ENCODE measurements at places on chromosomes 7 and 10.

GRCh38 chr10:69902835-69903535, 101.3 kb downstream of the COL13A1 start:
- no peak for DNase-seq

DNA sequence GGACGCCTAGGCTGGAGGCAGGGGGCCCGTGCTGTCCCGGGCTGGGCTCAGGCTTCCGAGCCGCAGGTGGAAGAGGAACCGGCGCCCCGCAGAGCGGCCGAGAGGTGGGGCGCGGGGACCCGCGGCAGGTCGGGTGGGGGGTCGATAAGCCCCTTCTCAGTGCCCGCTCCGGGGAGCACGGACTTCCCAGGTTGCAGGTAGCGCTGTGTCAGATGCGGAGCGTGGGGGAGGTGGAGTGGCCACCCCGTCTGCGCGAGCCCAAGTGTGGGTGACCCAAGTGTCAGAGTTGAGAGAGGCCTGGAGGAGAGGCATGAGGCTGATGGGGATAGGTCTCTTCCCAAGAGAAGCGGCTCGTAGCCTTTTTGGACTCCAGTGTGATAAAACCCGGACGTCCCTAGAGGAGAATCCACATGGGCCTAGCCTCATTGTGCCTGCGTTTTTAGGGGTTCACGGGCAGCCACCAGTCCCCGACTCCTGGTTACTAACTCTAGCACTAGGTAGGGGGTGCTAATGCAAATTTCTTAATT, 580 bp downstream of the EEPD1 start:
- no peak for DNase-seq

- DNase-seq = no peak
Measured at GRCh38 chr7:28076423-28077200, 104.0 kb downstream of the JAZF1 start.

DNA sequence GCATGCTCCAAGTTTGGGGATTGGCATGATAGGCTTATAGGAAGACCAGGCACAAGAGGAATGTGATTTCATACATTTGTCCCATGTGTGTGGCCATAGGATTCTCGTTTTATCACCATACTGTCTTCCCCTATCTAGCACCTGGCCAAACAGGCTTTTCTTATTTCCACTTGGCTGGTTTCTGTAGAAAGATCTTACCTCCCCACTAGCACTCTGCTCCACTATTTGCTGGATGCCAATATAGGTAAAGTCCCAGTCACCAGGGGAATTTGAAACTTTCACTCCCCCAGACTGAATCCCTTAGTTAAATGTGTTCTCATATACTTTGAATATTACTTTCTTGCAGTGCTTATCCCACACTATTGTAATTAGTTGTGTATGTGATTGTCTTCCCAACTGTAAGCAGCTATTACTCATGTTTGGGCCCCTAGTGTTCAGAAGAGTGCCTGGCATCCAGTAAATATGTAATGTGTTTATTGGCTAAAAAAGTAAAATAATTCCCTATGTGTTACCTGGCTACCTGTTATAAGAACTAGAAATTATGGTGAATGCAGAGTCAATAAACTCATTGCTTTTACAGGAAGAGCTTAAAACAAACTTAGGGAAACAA, 109.0 kb downstream of the LRMDA start:
- DNase-seq = no peak

- DNase-seq = no peak
Measured at GRCh38 chr10:42979181-42979580, 97.7 kb upstream of the RET start.

DNA sequence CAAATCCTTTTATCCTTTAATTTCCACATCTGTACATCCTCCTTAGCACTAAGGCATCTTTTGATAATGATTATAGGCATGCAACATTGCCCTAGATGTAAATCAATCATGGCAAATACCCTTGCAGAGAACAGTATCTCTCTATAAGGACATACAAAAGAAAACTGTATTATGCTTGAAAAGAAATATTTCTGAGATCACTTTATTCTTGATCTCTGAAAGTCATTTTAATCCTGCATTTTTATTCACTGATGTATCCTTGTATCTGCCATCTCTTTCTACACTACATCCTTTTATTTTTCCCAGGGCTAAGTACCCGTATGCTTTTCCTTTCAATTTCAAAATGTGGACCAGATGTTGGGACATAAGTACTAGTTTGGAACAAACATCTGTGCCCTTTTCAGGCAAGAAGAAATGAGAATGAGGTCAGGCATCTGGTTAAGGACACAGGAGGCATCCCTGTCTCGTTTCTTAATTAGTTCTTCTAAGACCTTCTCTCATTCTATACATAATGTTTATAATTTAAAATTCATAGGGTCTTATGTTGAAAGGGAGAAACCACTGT, 338.6 kb downstream of the CNTNAP2 start:
- DNase-seq = no peak

DNA sequence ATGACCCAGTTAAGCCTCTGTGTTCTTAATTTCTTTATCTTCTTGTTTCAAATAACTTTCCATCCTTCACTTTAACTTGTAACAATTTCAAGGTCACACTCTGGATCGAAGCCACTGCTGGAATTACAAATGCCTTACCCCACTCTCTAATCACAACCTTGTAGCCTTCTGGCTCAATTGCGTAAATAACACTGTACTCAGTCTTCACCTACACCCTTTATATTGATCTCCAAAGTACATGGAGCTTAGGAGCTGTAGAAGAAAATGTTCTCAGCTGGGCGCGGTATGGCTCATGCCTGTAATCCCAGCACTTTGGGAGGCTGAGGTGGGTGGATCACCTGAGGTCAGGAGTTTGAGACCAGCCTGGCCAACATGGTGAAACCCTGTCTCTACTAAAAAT, 164.3 kb upstream of the NPSR1 start:
- DNase-seq = no peak

DNA sequence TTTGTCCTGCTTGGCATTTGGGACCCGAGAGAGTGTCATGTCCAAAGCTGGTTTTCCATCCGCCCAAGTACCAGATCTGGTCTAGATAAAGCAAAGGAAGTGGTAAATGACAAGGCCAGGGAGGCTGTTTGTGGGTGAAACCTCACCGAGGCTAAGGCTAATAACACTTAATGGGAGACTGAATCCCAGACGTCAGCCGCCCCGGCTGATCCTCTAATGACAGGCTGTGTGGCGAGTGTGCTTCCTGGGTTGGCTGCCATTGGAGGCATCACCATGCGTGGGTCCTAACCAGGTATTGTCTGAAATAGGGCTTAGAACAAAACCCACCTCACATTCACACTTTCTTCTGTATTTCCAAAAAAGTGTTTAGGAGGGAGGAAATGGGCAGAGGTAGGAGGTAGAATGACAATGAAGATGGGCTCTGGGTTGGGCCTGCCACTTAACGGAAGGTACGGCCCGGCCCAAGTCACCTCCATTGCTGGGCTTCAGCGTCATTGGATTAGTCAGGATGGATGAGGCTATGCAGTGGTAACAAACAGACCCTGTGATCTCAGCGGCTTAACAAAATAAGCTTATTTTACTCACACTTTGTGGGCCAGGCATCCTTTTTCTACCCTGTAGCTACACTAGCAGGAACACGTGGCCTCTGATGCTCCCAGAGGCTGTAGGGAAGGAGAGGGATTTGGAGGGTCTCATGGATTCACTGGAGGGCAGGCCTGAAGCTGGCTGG, 59.7 kb downstream of the PROSER2 start:
- DNase-seq = no peak

- no peak for DNase-seq
Measured at GRCh38 chr10:570628-571163, 118.8 kb downstream of the DIP2C start.

DNA sequence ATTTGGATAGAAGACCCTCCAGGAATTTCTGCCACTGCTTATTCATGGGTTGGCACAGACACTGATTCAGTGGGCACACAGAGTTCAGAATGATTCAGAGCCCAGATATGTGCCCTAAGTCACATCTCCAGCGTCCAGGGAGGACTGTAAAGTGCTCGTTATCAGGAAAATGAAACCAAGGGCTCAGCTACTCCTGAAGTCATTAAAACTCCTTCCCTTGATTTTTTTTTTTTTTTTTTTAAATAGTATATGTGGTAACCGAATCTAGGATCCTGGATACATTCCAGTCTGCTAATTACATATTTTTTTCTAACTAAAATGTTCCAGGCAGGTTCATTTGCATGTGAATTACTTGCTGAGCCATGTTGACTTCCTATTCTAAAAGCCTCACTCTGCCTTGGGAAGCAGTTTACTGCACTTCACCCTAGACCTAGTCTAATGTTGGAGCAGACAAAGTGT, 34.7 kb downstream of the MET start:
- no peak for DNase-seq

All from activated naive CD8-positive, alpha-beta T cell treated with anti-CD3 and anti-CD28 coated beads, Interleukin-2, amount 50 U/mL, for 16 hours (primary cell).